Activated CD4-positive, alpha-beta T cell treated with anti-CD3 and anti-CD28 coated beads, Interleukin-2, amount 50 U/mL, for 48 hours (primary cell): ENCODE measurements at places on chromosomes 5 and 9.

GRCh38 chr9:17204611-17205152 lies 69.8 kb downstream of the CNTLN start:
- no peak for DNase-seq

DNA sequence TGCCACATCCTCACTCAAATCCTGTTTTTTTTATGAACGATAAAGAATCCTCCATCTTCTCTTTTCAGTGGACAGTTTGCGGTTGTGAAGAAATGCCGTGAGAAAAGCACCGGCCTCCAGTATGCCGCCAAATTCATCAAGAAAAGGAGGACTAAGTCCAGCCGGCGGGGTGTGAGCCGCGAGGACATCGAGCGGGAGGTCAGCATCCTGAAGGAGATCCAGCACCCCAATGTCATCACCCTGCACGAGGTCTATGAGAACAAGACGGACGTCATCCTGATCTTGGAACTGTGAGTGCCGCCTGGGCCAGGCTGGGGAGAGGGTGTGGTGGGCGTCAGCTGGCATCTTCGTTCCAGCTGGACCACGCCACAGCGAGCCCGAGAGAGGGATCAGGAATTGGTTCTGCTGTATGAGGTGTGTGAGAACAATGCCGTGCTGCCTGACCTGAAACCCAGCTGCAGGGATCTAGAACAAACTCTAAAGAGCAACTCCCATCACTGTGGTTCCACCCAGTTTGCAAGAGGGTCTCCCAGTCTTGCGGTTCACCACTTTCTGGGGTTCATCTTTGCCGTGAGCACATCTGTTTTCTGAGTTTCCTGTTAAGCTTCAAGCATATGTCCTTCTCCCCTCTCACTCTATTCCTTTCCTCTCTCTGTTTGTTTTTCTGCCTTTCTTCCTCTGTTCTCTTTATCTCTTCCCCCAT lies 107.4 kb downstream of the DAPK1 start:
- no peak for DNase-seq

- no peak for DNase-seq
These were observed 40.9 kb downstream of the ANGPTL2 start for GRCh38 chr9:127081250-127082185.

DNA sequence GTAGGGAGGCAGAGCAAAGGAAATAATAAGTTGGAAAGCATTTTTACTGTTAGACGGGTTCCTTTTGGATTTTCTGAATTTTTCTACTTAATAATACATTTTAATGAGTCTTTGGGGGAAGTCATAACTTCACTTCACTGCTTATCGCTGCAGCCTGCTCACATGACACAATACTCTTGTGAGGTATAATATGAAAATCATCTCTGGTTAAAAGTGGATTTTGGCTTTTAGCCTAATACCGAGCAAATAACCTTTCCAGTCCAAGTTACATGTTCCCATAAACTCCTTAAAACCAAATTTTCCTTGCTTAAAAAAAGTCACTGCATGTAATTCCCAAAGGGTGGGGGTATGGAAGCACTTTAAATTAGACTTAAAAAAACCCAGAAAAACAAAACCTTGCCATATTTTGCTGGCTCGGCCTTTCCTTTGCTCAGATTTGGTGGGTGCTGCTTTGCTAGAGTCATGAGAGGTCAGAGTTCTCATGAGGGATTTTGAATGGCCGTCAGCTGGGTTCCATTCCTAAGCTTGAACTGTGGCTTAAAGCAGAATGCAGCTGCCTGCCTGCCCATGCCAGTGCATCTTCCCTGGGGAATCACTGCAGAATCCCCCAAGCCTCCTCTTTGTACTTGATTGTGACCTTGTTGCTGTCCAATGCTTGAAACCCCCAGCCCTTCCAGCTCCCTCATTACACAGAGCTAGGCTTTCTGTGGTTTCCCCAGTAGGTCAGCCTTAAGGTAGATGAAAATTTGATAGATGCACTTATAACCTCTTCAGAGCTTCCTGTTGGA lies 331.8 kb downstream of the KDM4C start:
- DNase-seq, result no peak

DNA sequence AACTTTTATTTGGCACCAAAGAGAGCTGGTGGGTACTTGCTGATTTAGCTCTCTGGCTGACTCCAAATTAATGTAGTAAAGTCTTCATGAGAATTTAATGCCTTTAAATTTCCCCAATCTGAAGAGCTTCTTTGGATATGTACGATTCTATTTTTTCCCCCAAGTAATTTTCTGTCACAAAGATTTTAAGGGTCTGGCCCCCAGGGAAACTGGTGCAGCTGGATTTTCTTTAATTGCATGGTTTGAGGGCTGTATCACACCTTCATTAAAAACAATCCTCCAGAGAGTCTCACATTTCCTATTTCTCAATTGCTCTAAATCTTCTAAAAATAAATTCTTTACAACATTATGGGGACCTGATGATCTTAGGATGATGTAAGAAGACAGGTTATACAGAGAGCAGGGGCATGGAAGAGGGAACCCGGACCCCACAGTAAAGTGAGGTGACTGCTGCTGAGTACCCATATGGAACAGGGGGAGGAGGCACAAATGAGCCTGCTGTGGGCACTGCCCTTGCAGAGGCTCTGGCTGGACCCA lies 158.9 kb downstream of the ENTREP1 start:
- no peak for DNase-seq

- no peak for DNase-seq
These were observed 21.4 kb downstream of the PJA2 start for GRCh38 chr5:109388407-109388806.

- no peak for DNase-seq
These were observed 62.9 kb downstream of the TMEM232 start for GRCh38 chr5:110663525-110663924.

DNA sequence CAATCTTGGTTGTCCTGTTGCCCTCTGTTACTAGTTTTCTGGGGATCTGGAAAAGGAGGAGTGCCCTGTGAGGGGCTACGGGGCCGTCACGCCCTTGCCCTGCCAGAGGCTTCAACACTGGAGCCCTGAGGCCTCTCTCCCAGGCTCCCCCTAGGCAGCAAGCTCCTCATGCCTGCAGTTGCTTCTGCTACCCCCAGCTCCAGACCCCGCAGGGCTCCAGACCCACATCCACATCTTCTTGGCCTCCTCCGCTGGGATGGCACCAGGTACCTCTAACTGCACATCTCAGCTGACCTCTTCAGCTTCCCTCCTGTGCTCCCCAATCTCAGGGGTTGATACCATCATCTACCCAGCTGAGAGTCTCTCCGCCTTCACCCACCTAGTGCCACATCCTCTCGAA lies 116.0 kb downstream of the ZNF354C start:
- DNase-seq, result no peak

DNA sequence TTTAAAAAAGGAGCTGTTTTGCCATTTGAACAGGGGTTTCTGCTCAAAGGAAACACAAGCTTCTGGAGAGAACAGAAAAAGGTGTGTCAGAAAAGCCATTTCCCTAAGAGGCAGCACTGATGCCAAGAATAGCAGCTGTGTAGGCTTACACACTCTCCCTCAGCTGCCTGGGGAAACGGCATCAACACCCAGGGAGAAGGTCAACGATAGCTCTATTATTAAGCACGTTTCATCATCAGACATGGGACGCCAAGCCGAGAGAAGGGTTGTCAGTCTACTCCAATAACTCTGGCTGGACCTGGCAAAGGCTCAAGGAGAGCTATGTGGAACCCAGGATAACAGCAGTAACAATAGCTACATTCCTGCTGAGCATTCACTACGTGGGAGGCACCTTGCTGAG lies 314.2 kb downstream of the CDK5RAP2 start:
- no peak for DNase-seq

DNA sequence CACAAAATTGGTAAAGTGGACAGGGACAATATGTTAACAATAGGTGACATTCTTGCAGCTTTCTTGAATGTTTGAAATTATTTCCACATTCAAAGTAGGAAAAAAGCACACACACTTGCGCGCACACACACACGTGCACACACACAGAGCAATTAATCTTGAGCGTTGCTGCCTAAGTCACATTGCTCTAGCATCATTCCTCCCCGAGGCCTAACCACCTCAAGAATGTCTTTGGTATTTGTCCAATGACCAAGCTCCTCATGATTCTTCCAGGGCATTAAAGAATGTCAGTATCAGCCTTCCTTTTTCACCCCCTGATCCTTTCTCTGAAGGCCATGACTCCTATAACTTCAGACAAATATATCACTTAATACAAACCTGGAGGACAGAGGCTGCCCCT lies 198.1 kb downstream of the NPR3 start:
- no peak for DNase-seq

GRCh38 chr5:116482394-116482793 lies 92.2 kb downstream of the SEMA6A start:
- DNase-seq, result no peak
